ENCODE measurements at places on chromosomes 3 and 15.

DNA sequence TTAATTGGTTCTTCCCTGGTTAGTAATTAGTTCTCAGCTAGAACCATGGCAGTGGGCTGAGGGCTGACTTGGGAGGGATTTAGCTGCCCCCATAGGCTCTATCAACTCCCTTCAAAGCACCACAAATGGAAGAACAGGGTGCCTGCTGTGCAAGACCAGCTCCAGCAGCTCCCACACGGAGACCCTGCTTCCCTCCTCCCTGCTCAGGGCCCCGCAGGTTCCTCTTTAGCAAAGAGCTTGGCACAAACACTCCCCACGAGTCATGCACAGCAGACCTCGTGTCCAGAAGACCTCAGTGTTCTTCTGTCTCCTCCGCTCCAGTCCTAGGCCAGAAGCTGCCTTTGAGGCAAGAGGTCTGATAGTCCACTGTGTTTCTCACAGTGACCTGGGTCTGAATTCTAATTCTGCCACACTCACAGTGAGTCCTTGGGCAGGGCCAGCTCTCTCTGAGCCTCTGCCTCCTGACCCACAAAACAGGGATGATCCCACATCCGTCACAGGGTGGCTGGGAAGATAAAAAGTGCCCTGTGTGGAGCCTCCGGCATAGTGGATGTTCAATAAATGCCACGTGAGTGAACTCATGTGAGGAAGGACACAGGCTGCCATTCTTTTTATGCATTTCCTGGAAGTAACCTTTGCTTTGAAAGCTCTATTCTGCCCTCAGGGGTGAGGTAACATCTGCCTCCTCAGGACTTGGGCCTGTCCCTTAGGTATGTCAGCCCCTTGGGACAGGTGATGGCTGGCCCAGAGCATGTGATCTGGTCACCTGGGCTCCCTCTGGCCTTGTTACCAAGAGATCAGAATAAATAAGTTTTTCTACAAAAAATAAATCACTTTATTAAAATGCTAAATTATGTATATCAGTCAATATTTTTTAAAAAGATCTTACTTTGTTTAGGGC lies 7.6 kb downstream of the RAB6B start:
- no peak for DNase-seq

- DNase-seq, result no peak
Measured at GRCh38 chr3:20726786-20727185, 540.8 kb upstream of the SGO1 start.

- no peak for DNase-seq
Measured at GRCh38 chr15:65525622-65526021, 4.6 kb upstream of the HACD3 start.

DNA sequence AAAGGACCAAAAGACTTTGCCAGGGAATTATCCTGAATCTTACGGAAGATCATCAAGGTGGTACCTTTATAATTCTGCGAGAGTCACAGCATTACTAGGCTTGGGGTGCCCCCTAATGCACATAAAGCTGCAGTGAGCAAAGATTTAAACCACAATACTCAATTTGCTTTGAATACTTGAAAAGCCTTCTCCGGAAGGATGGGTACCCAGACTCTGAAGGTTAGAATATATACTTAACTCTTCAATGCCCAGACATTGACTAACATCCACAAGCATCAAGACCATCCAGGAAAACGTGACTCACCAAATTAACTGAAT lies 117.8 kb upstream of the KCNH8 start:
- no peak for DNase-seq

DNA sequence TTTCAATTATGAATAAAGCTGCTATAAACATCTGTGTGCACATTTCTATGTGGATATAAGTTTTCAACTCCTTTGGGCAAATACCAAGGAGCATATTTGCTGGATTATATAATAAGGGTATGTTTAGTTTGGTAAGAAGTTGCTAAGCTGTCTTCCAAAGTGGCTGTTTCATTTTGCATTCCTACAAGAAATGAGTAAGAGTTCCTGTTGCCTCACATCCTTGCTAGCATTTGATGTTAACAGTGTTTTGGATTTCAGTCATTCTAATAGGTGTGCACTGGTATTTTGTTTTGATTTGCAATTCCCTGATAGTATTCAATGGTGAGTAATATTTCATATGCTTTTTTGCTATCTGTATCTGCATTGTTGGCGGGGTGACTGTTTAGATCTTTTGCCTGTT lies 120.7 kb upstream of the MDFIC2 start:
- no peak for DNase-seq

DNA sequence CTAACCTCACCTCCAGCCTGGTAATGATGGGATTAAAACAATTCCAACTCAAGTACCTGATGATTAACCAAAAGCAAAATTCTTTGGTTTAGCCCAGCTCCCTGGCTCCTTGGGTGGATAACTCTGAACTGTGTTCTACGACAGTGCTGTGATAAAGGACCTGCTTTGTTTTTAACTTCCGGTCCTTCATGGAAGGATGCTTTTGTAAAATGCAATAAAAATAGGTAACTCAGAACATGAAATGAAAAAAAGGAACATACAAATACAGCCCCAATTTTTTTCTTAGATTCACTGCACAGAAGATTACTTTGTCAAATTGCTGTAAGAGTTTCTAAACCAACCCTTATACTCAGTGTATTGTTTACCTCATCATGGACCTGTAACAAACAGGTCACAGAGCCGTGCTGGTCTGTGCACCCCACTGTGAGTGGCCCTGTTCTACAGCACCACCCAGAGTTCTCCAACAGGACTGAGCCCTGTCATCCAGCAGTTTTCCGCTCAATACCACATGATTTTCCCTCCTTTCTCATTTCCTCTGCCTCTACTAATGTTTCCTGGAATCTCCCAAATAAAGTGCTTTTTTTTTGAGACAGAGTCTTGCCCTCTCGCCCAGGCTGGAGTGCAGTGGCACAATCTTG lies 4.9 kb upstream of the PCYT1A start:
- DNase-seq, result no peak

GRCh38 chr3:187005827-187006481 lies 75.6 kb downstream of the ST6GAL1 start:
- no peak for DNase-seq

- DNase-seq, result no peak
Measured at GRCh38 chr3:17054982-17055343, 170.2 kb downstream of the PLCL2 start.

DNA sequence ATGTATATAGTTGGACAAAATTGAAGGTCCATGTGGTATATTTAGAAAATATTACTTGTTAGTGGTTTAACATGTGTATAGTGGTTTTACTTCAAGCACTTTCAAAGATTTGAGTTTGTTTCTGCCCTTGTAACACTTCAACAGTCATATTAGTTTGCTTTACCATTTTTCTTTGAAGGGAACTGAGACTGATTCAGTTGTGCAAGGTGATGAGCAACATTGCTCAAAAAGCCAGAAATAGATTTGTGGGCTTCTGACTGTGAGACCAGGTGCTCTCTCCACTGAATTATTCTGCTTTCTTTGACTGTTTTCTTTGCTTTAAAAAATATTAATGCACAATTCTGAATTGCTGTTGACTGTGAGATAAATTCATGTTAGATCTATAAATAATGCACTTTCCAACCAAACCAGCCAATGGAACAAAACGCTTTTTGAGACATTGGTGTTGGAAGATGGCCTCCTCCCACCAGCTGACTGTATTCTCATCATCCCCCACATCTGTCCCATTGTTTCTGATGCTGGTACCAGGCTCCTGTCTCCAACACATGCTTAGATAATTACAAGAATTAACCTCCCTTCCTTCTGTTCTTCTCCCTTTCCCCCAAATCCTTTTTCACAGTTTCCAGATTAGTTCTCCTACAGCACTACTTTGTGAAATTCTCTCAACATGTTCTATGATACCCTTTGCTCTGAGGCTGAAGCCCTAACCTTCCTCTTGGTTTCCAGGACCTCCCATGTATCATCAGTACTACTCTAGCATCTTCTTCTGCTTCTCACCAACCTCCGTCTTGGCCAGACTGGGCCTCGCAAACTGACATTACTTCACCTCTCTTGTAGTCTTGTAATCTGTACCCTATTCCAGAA lies 27.9 kb downstream of the PLCL2 start:
- no peak for DNase-seq

- DNase-seq, result no peak
Measured at GRCh38 chr3:57971975-57972374, 36.2 kb upstream of the FLNB start.

DNA sequence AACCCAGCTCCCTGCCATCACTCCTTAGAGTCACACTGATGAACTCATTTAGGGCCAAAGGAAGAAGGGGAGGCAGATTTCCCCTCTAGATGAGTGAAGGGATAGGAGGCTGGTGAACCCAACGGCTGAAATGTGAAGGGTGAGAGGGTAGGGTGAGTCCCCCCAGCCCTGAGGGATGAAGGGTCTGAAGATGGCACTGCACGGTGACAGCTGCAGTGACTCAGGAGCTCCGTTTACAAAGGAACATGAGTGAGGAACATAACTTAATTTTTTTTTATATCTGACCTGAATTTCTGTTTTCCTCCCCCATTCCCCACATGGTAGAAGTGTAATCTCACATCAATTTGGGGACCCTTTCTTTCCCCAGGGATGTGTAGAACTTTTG lies 14.0 kb downstream of the SNX33 start:
- no peak for DNase-seq

DNA sequence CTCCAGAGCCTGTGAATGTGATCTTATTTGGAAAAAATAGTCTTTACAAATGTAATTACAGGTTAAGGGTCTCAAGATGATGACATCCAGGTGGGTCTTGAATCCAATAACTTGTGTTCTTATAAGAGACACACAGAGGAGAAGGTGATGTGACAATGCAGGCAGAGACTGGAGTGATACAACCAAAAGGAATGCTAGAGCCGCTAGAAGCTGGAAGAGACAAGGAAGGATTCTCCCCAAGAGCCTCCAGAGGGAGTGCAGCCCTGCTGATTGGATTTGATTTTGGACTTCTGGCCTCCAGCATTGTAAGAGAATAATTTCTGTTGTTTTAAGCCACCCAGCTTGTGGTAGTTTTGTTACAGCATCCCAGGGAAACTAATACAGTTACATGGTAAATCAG lies 9.7 kb downstream of the MYH15 start:
- DNase-seq, result no peak

DNA sequence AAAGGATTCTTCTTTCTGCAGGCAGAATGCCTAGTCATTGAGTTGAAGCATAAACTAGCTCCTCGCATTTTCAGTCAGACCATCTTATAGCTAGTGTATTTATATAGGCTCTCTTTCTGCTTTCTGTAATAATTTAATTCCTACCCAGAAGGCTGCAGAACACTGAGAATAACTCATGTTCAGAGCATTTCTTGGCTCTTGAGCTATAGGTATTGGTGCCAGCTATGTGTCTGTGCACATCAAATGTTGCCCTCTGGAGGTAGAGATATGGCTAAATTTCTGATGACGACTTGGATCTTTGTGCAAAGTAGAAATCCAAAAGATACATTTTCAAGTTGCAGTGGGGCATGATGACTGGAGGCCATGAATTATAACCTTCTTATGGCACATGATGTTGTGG lies 336.2 kb upstream of the TPM1 start:
- no peak for DNase-seq

DNA sequence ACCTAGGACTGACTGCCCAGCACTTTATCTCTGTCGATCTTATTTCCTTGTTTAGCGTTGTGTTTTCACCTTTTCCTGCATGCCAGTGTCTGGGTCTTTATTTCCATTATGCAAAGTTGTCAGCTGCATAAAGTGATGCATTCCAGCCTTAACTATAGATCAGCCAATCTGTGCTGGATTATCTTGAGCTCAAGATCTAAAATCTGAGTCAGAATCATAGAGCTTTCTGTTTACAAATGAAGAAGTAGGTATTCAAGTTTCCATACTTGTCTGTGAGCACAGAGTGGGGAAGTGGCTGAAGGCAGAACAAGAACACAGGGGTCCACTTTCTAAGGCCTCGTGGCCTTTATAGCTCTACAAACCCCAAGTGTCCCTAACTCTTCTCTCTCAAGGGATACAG lies 82.4 kb upstream of the PLCL2 start:
- DNase-seq, result no peak

DNA sequence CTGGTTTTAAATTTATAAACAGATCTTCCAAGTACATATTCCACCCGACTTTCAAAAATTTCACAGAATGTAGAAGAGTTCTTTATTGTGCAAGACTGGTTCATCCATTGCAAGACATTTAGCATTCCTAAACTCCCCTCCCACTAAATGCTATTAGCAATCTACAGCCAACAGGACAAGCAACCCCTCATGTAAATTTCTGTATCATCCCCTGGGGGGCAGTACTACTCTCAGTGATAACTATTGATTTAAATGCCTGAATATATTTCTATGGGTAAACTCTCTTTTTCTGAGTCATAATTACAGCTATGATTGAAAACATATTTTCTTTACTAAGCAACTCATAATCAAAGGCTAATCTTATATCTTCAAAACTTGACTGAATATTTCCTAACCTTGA lies 10.7 kb upstream of the SLC15A2 start:
- DNase-seq, result no peak

- peak; percentile 9 for DNase-seq
Measured at GRCh38 chr3:60325610-60326170, 925.6 kb downstream of the FHIT start.

GRCh38 chr15:85379403-85380131 lies 836 bp upstream of the AKAP13 start:
- peak; percentile 49 for DNase-seq

- DNase-seq, result no peak
Measured at GRCh38 chr15:52057996-52058395, 39.0 kb downstream of the MAPK6 start.

GRCh38 chr3:43966530-43966929 lies 275.2 kb upstream of the TOPAZ1 start:
- DNase-seq, result no peak

DNA sequence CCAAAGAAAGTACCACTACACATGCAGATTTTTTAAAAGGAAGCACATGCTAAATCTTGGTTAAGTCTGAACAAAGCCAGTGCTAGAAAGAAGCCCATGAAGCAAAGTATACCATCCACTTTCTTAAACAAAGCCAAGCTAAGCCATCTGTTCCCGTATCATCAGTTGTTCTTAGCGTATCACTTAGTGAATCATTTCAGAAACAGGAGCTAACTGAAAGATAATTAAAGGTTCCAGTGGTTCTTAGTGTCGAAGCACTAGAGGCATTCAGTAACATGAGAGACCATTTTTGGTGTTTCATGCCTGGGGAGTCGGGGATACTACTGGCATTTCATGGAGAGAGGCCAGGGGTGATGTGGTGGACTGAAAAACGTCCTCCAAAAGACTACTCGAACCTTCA lies 12.8 kb downstream of the UBXN7 start:
- DNase-seq, result no peak

- no peak for DNase-seq
Measured at GRCh38 chr3:126127452-126127851, 43.5 kb upstream of the SLC41A3 start.

DNA sequence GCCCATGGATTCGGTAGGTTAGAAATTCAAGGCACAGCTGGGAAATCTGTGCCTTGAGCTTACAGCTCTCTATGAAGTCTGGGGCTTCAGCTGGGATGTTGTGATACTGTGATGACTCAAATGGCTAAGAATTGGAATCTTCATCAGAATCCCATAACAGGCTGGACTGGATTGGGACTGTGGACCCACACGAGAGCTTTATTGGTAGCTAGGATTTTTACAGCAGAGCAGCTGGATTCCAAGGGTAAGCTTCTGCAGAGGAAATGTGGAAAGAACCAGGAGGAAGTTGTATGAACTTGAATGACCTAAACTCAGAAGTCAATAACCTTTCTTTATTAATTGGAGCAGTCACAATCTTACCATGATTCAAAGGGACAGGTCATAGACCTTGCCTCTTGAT lies 1187.1 kb downstream of the ROBO1 start:
- no peak for DNase-seq

GRCh38 chr3:176595307-176595706 lies 602.0 kb downstream of the TBL1XR1 start:
- no peak for DNase-seq
